ENCODE measurements at places on chromosomes 1 and 21. TPM values are rescaled to one million over a fixed set of nuclear protein-coding genes. Genes with fewer than 3 reads are reported as not detected.

- no peak for DNase-seq
Measured at GRCh38 chr1:156074661-156075060, 7.6 kb downstream of the MEX3A start.

GRCh38 chr1:153367090-153367489, 8.3 kb downstream of the S100A12 start:
- no peak for DNase-seq

- no peak for DNase-seq
Measured at GRCh38 chr1:51867479-51868232, 10.9 kb downstream of the NRDC start.

DNA sequence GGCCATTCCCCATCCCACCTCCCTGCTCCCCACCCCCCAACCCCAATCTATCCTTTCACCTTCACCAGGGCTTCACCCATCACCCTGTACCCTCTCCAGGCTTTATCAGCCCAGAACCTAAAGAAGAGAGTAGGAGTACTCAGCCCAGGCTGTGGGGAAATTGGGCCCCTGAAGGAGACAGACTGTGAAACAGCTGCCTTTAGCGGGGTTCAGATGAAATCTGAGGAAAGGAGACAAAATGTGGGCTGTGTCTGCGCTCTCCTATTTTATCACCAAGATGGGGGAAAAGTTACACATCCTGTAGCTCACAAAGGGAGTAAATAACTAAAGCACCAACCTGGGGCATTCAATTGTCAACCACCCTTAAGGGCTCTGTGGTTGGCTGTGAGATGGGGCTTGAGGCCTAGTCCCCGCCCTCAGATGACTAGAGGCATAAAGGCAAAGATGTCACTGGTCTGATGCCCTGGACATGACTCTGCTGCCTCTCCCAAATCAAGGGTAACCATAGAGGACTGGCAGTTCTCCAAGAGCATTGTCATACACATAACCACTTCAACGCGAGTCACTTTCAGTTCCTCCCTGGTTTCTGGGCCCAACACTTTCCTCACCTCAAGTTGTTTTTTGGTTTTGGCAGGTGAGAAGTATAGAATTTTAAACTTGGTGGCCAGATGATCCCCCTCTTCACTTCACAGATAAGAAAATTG, 30.0 kb downstream of the SLC27A3 start:
- peak; percentile 17 for DNase-seq

MYOC gene
- 0.12 TPM for total RNA-seq

DNA sequence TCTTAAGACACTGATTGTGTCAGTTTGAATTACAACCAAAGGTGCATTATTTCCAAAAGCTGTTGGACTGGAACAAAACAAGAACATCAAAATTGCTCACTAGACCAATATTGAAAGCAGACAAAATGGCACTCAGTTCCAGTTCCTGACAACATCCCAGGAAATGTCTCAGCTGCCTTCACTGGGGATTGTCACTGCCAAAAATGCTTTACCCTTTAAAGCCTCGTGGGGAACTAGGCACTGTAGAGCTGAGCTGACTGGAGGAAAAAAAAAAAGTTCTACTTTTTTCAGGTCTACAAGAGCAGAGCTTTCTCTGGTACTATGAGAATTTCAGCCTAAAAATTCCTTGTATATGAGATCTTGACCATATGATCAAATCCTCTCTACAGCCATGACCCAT, 21.9 kb downstream of the GPR52 start:
- peak; percentile 1 for DNase-seq

Measured in cardiac muscle cell (in vitro differentiated cells and primary cell).